ENCODE measurements at places on chromosomes 11 and 22.

DNA sequence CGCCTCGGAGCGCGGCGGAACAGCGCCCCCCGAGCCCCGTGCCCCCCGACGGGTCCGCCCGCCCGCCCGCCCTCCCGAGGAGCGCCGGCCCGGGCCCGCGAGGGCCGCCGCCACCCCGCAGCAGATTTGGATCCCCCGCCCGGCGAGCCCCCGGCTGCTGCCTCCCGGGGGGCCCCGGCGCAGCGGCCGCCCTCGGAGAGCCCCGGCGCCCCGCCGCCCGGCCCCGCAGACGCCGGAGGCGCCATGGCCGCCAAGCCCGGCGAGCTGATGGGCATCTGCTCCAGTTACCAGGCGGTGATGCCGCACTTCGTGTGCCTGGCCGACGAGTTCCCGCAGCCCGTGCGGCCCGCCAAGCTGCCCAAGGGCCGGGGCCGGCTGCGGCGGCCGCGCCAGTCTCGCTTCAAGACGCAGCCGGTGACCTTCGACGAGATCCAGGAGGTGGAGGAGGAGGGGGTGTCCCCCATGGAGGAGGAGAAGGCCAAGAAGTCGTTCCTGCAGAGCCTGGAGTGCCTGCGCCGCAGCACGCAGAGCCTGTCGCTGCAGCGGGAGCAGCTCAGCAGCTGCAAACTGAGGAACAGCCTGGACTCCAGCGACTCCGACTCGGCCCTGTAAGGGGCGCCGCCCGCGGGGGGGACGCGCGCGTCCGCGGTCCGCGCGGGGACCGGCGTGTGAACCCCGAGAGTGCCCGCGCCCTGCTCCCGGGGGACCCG lies 380 bp downstream of the C11orf96 start:
- DNase-seq, result peak; percentile 56

DNA sequence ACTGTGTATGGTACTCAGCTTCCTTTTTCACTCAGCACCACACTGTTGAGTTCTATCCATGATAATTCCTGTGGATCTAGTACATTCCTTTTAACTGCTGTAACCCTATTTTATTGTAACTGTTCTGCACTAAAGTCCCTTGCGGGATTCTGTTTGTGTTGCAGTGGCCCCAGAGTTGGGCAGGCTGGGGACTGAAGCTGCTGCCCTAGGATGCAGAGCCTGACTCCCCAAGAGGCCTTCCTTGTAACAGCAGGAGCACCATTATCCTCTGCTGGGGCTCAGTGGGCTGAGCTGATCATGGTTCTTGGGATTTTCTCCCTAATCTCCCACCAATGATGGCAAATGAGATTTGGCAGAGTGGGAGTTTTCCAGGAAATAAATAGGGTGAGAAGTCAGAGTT lies 77.7 kb downstream of the CABIN1 start:
- peak; percentile 26 for DNase-seq

- DNase-seq, result no peak
These were observed 159.3 kb downstream of the MN1 start for GRCh38 chr22:27642104-27642800.

- no peak for DNase-seq
These were observed 547 bp downstream of the PARVG start for GRCh38 chr22:44181033-44181911.

DNA sequence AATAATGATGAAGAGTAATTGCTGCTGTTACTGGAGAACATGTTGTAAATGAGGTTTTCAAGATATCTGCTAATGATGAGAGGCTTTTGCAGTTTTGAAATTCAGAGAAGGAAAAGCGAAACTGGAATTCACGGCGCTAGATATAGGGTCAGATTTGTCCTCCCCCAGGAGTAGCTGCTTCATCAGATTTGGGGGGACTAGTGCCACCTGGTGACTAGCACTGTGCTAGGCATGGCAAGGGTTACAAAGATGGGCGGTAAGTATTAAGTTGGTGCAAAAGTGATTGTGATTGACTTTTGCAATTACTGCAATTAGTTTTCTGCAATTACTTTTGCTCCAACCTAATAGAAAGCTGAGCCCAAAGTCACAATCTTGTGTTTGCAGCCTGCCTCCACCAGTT lies 879.9 kb upstream of the TENM4 start:
- no peak for DNase-seq

DNA sequence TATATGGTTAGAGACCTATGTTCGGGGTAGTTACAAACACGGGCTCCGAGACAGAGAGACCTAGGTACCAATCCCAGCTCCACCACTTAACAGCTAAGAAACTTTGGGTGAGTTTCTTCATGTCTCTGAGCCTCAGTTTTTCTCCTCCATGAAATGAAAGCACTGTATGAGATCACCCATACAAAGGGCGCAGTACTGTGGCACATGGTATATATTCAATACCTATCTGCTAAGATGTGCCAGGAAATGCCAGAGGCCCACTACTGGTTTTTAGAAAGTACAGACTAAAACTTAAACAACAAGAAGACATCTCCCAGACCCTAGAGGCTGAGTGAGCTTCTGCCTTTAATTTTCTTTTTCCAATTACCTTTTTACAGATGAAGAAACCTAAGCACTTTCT lies 69.5 kb downstream of the SLC1A2 start:
- no peak for DNase-seq

GRCh38 chr11:48007677-48008076 lies 27.3 kb downstream of the PTPRJ start:
- no peak for DNase-seq

DNA sequence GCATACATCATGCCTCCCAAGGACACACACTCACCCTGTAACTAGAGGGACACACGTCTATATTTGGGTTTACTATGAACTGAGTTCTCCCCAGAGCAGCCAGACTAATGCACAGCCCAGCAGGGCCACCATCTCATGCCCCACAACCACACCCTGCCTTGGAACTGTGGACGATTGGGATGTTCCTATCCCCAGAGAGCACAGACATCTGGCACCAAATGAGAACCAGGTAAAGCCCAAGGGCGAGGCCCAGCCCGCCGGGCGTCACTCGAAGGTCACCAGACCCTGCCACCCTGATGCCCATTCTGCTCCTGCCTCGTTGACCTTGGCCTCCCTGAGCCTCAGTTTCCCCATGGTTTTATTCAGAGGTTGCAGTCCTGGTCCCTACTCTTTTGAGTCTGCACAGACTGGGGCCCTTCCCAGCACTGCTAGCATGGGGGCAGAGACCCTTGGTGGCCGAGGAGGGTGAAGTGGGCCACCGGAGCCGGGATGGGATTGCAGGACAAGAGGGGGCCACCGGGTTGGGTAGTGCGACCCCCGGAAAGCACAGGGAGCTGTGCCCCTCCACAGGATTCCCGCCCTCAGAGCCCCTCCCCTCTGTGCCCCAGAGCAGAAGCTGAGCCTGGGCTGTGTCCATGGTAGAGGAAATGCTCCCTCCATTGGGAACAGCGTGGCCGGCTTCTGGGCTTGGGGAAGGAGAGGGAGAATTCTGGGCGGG lies 56.8 kb downstream of the IGLL5 start:
- DNase-seq, result peak; percentile 0
